ENCODE measurements at places on chromosomes 4 and X.

- DNase-seq = no peak
Measured at GRCh38 chrX:54045563-54046228, 1.4 kb upstream of the PHF8 start.

- no peak for DNase-seq
Measured at GRCh38 chr4:110815950-110816349, 193.1 kb upstream of the PITX2 start.

GRCh38 chr4:17168571-17168970, 270.1 kb upstream of the LDB2 start:
- no peak for DNase-seq

GRCh38 chr4:128359422-128359821, 71.8 kb upstream of the PGRMC2 start:
- no peak for DNase-seq

- DNase-seq = no peak
Measured at GRCh38 chr4:180164799-180165198, 2078.4 kb upstream of the TENM3 start.

DNA sequence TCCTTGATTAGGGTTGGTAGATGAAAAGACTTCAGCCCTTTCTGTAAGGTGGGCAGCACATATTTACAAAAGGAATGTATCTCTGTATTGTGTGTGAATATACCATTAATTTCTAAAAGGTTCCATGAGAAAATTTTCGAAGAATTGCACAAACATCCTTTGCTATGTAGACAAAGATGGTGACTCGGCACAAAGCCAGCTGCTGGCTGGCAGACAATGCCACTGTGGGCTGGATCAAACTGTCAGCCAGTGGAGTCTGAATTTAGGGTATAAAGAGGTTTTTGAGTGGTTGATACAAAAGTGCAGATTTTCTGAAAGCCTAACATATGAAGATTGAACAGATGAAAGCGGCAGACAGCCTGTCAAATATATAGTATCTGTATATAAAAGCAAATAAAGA, 5.6 kb upstream of the TXK start:
- DNase-seq = no peak

GRCh38 chrX:40267334-40268187, 169.8 kb upstream of the BCOR start:
- no peak for DNase-seq

DNA sequence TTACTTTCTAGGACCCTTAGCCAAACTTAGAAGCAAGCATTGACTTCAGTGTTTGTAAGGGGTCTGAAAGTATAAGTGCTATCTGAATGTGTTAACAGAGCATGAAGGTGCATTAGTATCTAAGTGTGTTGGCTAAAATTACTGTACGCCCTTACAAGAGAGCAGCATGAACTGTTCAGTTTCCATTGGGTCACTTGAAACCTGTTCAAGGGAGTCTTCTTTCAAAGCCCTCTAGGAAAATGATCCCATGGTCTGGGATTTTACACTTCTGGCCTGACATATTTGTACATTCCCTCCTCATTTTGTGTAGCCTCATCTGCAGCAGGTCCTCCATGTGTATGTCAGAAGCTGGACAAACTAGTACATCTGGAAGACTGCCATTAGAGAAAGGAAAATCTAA, 3.2 kb downstream of the PRDX4 start:
- no peak for DNase-seq

DNA sequence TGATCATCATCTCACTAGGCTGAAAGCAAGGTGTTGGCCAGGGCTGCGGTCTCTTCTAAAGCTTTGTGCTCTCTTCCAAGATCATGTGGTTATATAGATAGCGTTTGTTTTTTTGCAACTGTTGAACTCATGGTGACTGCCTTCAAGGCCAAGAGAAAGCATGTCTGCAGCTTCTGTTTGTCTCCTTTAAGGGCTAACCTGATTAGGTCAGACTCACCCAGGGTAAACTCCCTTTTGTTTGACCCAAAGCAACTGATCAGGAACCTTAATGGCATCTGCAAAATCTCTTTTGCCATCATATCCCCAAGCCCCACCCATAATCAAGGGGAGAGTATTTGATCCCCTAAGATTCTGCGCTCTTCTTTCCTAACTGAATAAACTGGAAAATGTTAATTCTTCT, 72.2 kb upstream of the ALG13 start:
- no peak for DNase-seq

DNA sequence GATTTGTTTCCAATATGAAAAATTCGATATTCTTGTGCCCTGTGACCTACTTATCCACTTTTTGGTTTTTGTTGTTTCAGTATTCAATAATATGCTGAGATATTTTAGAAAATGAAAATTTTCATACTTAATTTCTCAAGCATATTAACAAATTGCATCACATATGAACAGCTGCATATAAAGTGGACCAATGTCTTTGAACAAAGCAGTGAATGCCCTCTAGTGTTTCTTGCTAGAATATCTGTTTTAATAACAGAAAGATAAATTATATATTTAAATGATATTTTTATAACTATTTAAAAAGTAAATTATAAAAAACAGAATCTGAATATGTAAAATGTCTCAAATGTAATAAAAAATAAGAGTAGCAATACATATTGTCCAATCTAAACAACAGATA, 31.7 kb upstream of the INTU start:
- no peak for DNase-seq

DNA sequence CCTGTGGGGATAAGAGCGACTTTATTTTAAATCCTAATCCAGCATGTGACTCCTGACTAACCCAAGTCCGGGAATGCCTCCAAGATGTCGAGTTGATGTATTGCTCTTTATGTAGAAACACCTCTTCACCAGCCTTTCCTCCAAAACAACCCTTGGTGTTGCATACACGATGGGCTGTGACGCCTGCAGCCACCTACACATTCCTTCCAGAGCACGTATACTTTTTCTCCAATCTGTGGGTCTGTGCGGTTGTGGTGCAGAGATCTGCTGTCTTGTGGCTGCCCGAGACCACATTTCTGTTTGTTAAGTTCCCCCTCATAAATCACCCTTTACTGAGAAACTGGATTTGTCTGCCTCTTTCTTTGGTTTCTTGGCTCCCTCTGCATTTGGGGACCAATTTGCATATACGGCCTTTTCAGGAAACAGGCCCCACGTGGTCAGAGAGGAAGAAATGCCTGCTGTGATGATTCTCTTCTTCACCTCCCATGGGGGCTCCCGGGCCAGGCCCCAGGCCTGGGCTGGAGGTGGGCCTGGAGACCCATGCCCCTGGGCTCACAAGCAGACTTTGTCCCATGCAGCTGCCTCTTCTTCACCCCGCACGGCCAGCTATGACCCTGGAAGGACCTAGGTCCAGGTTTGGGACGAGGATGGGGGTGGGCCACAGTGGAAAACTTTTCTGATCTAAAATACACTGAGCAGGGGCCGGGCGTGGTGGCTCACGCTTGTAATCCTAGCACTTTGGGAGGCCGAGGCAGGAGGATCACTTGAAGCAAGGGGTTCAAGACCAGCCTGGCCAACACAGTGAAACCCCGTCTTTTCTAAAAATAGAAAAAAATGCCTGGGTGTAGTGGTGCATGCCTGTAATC, 21.4 kb upstream of the AFAP1 start:
- DNase-seq = peak; percentile 77

DNA sequence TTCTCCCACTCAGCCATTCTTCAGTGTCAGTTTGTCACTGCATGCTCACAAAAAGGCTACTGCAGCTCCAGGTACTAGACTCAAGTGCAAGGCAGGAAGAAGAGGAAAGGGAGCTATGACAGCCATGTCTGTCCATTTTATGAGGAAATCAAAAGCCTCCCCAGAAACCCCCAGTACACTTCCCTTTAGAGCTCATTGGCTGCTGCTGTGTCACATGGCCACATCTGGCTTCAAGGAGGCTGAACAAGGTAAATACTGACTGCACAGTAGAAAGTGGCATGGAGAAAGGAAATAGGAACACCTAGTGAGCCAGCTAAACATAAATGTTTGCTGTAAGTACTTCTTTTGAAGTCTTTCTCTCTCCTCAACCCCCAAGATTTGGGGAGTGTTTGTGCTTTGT, 67.2 kb upstream of the FRAS1 start:
- DNase-seq = no peak

DNA sequence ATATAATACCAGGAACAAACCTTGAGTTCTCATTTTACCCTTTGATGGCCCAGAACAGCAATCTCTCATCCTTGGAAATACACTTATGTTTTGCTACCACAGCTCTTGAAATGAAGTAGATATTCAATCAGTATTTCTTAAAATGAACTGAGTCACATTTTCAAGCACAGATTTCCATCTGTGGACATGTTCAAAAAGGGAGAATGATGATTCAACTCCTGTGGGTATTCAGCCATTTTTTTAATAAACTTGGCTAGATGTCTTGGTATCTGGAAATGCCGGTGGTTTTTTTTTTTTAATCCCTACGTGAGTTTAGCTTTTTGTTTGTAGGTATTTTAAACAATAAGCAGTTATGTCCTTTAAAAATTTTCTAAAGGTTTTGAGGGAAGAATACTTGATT, 64.2 kb upstream of the TRPC5OS start:
- DNase-seq = no peak

GRCh38 chrX:27465036-27465435, 1.9 kb upstream of the PPP4R3C start:
- no peak for DNase-seq
